ENCODE measurements at places on chromosomes 12 and 14.

GRCh38 chr12:130227641-130228040 is 65.4 kb downstream of the FZD10 start:
- no peak for DNase-seq

- DNase-seq, result no peak
Measured at GRCh38 chr14:30908826-30909225, 34.5 kb downstream of the COCH start.

DNA sequence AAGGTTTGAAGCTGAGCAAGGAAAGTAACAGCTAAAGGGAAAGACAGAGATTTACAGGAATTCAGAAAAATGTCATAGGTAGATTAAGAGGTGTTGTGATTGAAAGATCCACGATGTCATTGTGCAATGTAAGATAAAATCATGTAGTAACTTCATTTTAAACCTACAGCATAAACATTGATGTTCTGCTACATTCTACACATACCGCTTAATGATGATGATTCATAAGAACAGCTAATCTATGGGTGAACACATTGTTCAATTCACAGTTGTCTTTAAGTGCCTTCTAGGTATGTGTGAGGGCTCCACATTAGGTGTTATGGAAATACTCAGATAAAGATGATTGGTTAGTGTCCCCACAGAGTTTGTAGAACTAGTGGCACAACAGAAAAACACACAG is 170.9 kb downstream of the GRIP1 start:
- no peak for DNase-seq

GRCh38 chr12:41556176-41556575 is 368.1 kb downstream of the PDZRN4 start:
- DNase-seq, result no peak

DNA sequence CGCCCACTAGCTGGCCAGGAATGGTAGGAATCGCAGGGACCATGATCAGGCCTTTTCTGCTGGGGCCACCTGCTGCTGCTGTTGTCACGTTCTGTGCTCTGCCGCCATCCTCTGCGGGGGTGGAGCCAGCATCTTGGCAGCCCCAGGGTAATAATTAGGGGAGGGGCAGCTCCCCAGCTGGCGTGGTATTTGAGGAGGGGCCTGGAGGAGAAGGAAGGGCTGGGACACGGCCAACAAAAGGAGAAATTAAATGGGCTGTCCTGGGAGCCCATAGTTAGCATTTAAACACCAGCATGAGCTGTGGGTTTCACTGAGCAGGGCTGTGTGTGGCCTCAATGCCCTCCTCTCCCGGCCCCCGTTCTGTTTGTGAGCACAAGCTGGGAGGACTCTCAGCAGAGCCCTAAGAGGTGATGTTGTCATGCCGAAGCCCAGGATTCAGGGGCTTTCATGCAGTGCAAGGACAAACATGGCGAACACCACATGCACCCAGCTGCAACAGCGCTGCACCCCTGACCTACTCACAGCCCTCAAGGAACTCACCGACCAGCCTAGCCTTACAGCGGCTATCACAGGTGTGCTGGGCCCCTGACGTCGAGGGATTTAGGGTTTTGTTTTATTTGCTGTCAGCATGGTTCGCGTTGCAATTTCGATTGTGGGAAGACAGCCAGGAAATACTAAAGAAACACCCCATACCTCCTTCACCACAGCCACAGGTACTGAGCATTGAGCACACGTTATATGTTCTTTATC is 324.3 kb downstream of the CACNA1C start:
- DNase-seq, result no peak

- DNase-seq, result no peak
Measured at GRCh38 chr12:45970391-45970790, 20.0 kb downstream of the SCAF11 start.

DNA sequence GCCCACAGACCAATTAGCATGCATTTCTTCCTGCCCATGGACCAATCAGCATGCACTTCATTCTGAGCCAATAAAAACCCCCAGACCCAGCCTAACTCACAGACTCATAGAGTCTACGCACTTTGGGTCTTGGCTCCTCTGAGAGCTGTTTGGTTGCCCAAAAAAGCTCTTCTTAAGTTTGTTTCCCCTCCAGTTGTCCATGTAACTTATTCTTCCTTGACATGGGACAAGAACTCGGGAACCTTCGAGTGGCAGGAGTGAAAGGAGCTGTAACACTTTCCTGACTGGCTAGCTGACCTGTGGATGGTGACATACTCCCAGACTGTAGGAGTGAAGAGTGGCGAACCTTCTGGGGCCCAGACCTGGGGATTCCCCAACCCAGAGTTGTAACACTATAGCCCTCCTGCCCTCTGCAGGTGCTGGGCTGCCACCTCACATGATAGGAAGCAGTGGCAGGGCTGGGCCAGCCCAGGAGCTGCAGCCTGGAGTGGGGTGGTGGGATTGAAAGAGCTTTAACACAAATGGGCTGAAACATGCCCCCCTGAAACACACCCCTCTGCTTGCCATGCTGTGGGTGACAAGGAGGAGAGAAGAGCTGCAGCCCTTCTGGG is 4.4 kb upstream of the BTBD7 start:
- DNase-seq, result no peak

GRCh38 chr12:6062757-6063735 is 61.4 kb downstream of the VWF start:
- no peak for DNase-seq

GRCh38 chr12:93079271-93079670 is 150.2 kb upstream of the EEA1 start:
- no peak for DNase-seq

GRCh38 chr14:77052281-77053044 is 24.0 kb upstream of the IRF2BPL start:
- no peak for DNase-seq

GRCh38 chr12:32516230-32516629 is 116.9 kb downstream of the FGD4 start:
- no peak for DNase-seq

DNA sequence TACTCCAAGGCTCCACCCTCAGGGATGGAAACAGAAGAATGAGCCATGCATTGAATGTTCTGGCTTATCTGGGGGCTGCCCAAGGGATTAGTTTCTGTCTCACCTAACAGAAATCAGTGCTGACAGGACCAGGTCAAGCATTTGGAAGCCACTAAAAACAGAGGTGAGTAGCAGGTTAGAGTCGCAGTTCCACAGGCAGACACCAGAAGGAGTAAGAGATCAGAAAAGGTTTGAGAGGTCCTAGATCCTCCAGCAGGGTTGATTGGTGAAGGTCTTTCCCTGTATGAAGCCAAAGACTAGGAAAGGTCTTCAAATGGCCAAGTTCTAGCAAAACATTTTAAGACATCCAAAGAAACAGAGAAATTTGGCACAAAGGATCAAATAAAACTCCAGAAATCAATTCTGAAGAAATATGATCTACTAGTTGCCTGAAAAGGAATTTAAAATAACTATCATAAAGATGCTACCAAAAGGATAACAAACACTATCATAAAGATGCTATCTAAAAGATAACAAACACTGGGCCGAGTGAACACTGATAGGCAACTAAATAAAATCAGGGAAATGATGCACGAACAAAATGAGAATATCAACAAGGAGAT is 19.5 kb upstream of the TTC9 start:
- DNase-seq, result peak; percentile 32

DNA sequence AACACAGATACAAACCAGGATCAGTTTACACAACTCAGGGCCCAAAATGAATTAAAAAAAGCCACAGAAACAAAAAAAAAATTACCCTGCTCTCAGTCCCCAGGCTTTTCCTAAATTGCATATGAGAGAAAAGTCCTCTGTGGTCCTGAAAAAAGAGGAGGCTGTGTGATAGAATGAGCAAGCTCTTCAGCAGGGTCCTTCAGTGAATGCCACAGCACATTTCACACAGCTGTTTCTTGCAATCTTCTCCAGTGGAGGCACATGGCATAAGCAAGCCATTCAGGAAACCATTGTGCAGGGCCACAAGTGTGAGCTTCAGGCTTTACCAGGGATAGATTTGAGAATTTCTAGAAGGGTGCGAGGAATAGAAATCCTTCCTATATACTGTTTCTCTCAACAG is 168.5 kb downstream of the PPM1H start:
- no peak for DNase-seq

All from HFFc6 (cell line).